ENCODE measurements at places on chromosomes 5 and 9.

DNA sequence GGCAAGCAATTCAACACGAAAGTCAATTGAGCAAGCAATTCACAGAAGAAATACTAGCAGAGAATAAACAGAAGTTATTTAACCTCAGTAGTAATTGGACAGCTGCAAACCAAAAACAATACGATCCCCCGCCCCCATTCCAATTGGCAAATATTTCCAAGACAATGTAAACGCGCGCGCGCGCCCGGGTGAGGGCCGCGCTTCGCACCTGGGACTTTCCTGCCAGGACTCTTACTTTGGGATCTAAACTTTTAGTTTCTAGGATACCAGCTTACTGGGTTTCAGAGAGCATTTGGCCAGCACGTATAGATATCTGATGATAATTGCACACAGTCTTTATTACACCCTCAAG lies 8.6 kb downstream of the RUFY1 start:
- DNase-seq = no peak

DNA sequence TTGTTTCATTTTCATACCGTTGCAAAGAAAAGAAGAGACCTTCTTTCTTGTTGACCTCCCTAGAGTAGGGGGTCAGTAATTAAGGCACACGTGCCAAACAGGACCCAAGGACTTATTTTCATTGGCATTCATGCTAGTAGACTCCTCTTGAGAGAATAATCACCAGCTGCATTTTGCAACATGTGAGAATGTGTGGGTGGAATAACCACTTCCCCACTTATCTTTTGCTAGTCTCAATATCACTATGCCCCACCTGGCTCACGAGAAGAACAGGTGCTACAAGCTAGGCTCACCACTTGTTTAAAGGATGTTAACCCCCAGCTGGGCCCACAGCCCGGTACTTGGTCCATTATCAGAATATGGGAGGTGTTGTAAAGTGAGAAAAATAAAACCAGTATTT lies 460.7 kb upstream of the MEF2C start:
- DNase-seq = no peak

GRCh38 chr5:43041110-43041668 lies 1.1 kb upstream of the ANXA2R start:
- peak; percentile 26 for DNase-seq

DNA sequence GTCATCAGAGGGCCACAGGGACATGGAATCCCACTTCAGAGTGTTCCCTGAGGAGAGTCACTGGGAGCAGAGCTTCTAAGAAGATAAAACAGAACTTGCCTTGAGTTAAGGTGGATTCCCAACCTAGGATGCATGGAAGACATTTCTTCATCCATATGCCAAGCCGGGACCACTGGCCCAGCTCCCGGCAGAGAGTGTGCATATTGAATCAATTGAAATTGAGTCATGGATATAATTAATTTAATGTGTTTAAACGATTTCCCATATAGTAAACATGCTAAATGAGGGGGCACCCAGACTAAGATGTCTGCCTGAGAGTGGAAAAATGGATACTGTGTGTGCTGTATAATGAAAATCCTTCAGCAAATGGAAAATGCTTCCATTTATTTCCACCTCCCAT lies 194.4 kb upstream of the TBC1D2 start:
- DNase-seq = no peak

DNA sequence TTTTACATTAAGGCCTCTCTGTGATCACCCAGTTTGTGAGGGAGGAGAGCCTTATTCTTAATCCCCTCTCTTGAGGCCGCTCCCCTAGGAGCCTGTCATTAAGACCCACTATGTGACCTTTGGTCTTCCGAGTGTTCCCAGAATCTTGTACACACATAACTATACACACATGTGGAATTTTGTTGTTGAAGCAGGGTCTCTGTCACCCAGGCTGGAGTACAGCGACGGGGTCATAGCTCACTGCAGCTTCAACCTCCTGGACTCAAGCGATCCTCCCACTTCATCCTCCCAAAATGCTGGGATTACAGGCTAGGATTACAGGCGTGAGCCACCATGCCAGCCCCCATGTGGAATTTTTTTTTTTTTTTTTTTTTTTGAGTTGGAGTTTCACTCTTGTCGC lies 14.8 kb upstream of the PHYHD1 start:
- no peak for DNase-seq

DNA sequence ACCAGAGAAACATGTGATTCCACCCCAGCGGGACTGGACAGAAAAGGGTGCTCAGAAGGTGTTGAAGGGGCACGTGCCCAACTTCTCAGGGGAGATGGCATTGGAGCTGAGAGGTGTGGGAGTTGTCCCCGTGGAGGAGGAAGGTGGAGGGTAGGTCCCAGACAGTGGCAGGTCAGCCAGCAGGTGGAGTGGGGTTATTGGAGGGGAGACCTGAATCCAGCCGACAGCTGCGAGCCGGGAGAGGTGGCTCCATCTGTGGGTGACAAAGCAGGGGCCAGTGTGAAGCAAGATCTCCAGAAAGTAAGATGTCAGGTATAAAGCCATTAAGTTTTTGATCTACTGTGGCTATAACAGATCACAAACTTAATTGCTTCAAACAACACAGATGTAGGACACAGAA lies 75.1 kb downstream of the HRH2 start:
- DNase-seq = no peak

GRCh38 chr9:94082956-94083355 lies 1.3 kb upstream of the PTPDC1 start:
- DNase-seq = no peak

DNA sequence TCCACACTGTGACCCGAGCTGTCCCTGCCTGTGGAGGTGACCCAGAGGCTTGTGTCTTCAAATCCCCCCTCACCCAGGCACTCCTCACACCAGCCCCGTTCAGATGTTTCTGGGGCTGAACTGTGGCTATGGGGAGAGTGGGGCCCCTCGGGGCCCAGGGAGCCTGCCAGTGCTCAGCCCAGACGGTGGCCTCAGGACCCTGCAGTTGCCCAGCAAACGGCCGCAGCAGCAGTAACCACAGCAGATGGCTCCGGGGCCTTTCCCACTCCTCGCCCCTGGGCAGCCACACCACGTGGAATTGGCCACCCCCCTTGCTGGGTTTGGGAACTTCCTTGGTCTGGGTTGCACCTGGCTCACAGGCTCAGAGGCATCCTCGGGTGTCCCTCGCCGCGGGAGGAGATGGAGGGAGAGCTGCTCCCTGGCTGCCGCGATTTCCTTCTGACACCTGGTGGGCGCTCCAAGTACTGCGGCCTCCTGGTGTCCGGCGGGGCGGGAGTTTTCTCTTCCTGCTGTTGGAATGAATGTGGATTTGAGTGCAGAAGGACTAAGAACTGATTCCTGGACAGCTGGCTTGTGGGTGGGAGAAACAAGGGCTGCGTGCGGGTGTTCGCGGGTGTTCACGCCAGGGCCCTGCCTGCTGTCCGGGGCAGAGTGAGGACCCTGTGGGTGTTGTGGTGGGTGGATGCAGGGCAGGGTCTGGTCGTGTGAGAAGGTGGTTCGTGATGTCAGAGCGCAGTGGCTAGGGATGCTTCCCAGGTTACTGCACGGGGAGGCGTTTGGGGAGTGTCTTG lies 97.5 kb downstream of the COL5A1 start:
- DNase-seq = peak; percentile 7

GRCh38 chr9:133135146-133135745 lies 14.2 kb upstream of the RALGDS start:
- peak; percentile 36 for DNase-seq

DNA sequence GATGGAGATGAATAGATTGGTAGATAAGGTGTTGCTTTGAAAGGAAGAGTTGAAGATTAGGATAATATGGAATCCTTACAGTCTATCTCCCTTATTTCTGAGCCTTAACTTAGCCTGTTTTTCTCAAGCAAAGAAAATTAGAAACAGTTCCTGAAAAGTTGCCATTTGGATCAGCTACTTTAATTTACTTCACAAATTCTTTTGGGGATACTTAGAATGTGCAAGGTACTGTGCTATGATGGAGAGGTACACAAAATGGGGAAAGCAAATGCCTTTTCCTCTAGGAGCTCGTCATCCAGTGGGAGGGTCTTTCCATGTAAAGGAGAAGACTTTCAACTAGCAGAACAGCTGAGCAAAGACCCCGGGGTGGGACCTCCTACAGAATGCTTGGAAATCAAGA lies 51.1 kb upstream of the SMARCA2 start:
- no peak for DNase-seq
